ENCODE measurements at places on chromosomes 12 and 14.

GRCh38 chr12:124648710-124649384 is 81.4 kb upstream of the NCOR2 start:
- no peak for DNase-seq

GRCh38 chr12:124613151-124613585 is 45.8 kb upstream of the NCOR2 start:
- DNase-seq = no peak

DNA sequence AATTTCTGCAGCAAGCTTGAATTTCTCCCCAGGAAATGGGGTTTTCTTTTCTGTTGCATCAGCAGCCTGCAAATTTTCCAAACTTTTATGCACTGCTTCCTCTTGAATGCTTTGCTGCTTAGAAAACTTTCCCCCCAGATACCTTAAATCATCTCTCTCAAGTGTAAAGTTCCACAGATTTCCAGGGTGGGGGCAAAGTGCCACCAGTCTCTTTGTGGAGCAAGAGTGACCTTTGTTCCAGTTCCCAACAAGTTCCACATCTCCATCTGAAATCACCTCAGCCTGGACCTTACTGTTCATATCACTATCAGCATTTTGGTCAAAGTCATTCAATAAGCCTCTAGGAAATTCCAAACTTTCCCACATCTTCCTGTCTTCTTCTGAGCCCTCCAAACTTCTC is 241.6 kb upstream of the TMTC1 start:
- no peak for DNase-seq

- peak; percentile 51 for DNase-seq
Observed at GRCh38 chr12:124566997-124567672, at the start of gene NCOR2. NCOR2 (minus strand) TSS chr12:124567612; CDS start chr12:124495251, 72,361 bp downstream.

GRCh38 chr12:53251477-53252348 is 16.4 kb upstream of the ESPL1 start:
- DNase-seq = peak; percentile 76

GRCh38 chr14:77489041-77489440 is 9.6 kb downstream of the ISM2 start:
- no peak for DNase-seq

GRCh38 chr12:1924996-1925683 is 6.7 kb upstream of the CACNA2D4 start:
- DNase-seq = no peak

DNA sequence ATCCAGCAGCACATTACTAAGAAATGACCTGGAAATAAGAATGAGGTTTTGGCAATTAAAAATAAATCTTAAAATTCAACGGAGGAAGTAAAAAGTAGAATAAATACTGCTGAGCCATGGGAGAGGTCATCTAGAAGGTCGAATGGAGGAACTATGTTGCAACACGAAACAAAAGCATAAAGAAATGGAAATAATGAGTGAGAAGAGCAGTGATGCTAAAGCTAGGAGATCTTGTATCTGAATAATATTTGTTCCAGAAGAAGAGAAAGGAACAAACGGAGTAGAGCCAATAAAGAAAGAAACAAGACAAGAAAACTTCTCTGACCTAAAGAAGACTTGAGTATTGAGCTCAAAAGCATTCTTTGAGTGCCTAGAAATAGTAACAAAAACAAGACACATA is 6.6 kb upstream of the KRT7 start:
- no peak for DNase-seq

GRCh38 chr12:5439788-5440300 is 7.9 kb downstream of the NTF3 start:
- DNase-seq = no peak

DNA sequence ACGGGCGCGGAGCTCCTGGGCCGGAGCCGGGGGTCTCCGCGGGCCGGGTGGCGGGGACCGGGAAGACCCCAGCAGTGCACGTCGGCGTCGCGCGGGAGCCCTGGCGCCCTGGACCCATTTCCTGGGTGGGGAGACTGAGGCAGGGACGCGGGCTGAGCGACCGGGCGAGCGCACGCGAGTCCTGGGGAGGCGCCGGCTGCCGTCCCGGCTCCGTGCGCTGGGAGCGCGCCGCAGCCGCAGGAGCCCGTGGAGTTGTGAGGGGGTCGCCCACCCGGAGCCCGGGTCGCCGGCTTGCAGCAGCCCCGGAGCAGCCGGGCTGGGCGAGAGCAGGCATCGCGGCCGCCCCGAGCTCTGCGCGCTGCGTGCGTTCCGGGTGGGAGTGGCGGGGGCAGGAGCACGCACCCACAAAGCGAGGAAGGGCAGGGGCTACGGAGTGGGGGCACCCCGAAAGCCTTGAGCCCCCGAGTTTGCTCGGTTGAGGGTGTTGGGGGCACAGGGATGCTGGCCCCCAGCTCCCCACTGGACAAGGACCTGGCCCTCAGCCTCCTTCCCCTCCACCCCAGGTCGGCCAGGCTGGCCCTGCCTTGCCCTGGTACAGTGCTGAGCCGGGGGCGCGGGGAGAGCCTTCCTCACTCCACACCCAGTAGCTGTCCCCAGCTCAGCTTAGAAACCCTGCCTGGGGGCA is 620 bp downstream of the MMP17 start:
- DNase-seq = no peak

- no peak for DNase-seq
Observed at GRCh38 chr12:45789025-45789424, 59.5 kb downstream of the ARID2 start.

DNA sequence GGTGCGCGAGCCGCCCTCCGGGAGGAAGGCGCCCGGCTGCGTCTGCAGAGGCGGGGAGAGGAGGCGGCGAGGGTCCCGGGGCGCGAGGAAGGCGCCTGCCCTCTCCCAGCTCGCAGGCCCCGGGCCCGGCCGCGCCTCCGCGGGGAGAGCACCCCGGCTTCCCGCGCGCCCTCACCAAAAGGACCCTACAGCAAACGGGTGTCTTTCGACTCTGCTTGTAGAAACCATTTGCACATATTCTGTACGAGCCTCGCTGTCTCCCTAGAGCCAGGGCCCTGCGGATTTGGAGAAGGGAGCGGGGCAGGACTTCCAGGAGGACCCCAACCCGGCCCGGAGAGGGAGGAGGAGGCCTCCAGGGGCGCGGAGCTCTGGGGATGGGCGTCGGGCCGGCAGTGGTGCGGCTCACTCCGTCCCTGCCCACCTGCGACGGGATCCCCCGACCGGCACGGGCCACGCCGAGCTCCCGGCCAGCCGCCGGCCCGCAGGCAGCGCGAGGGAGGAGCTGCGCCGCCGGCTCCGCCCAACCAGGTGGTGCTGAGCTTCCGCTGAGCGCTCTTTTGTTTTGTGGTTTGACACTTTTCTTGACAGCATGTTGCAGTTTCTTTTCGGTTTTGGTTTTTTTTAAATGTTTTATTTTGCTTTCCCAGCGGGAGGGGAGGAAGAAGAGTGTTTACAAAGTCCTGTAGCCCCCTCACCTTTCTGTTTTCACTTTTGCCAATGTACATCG is 103.3 kb upstream of the FKBP4 start:
- DNase-seq = peak; percentile 19

DNA sequence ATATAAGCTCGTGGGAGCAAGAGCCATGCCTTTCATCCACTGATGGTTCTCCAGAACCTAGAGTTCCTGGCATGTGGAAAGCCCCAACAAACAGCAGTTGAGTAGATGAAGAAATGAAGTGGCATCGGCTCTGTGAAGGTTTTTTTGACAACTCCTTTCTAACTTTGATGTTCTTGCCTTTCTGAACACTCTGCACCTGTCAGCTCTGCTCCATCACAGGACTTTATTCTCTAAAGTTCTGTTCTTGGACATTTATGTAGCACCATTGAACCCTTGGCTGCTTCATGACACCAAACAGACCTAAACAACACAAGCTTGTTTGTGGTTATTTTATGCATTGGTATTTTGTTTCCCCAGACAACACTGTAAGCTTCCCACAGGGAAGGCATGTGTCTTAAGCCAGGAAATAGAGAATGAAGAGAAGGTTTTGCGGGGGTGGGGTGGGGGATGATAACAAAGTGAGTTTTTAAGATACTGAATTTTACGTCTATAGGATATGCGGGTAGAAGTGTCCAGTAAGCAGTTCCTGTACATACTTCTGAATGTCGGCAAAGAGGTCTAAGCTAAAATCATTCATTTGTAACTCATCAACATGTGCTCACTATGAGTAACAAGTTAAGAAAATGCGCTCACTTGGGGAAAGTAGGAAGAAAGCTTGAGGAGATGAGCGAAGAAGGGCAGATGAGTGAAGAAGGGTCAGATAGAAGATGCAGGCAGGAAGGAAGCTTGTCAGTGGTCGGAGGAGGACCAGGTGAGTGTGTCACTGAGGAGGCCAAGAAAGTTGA is 146.0 kb upstream of the PLEKHG7 start:
- DNase-seq = no peak

- peak; percentile 87 for DNase-seq
Observed at GRCh38 chr12:9751204-9752144, 9.2 kb downstream of the CD69 start.

GRCh38 chr14:98293576-98293975 is 978.4 kb downstream of the BCL11B start:
- no peak for DNase-seq

- no peak for DNase-seq
Observed at GRCh38 chr12:69007855-69008351, 74.9 kb upstream of the CPM start.

- DNase-seq = no peak
Observed at GRCh38 chr12:123393747-123394146, 9.8 kb downstream of the KMT5A start.

GRCh38 chr14:96653597-96653996 is 143.6 kb upstream of the VRK1 start:
- no peak for DNase-seq

- no peak for DNase-seq
Observed at GRCh38 chr12:24615967-24616411, 332.9 kb downstream of the BCAT1 start.

GRCh38 chr14:42319996-42320395 is 713.3 kb downstream of the LRFN5 start:
- DNase-seq = no peak

GRCh38 chr12:19129486-19130223 is at the start of gene PLEKHA5:
PLEKHA5 (plus strand) TSS chr12:19129733; CDS start chr12:19129800, 67 bp downstream.
- DNase-seq = peak; percentile 52

GRCh38 chr14:60710494-60710893 is 13.7 kb downstream of the SIX4 start:
- no peak for DNase-seq

DNA sequence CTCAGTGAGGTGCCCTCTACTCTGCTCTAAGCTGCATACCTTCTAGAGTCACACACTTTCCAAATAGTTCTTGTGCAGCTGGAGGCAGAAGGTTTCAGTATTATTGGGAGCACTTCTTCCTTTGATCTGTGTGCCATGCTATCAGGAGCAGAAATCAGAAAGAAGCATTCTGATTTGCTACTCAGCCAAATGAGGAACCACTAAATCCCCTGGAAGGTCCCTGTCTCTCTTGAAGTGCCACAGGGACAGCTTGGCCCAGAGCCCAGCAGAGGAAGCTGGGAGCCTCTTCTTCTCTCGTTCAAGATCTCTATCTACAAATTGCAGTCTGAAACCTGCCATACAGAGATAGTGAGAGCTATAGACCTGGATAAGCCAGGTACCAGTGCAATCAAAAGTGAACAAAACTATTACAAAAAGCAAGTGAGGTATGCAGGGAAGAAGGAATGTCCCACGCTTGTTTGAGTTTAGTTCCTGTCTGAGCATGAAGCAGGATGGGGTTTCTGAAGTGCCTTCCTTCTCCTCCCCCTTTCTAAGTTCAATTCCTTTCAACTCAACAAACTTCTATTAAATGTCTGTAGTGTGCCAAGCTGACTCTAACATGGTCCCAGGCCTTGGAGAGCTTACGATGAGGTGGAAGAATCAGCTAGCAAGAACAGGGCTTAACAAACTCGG is 100.9 kb upstream of the PARP11 start:
- peak; percentile 28 for DNase-seq

GRCh38 chr12:19719672-19720071 is 280.4 kb downstream of the AEBP2 start:
- DNase-seq = no peak

DNA sequence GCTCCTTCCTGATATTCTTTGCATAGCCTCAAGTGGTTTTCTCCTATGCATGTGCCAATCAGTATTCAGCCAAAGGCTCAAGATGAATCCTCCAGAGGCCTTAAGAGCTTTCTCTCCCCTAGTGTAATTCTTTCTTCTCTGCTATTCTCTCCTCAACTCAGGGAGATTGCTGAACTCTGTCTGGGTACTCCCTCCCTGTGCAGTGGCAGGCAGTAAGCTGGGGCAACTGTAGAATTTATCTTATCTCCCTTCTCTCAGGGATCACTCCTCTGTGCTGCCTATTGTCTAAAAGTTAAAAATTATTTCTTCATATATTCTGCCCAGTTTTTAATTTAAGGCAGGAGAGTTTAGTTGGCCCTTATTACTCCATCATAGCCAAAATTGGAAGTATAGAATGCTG is 28.5 kb upstream of the RTRAF start:
- DNase-seq = no peak

- no peak for DNase-seq
Observed at GRCh38 chr12:89983622-89984021, 275.0 kb upstream of the ATP2B1 start.

DNA sequence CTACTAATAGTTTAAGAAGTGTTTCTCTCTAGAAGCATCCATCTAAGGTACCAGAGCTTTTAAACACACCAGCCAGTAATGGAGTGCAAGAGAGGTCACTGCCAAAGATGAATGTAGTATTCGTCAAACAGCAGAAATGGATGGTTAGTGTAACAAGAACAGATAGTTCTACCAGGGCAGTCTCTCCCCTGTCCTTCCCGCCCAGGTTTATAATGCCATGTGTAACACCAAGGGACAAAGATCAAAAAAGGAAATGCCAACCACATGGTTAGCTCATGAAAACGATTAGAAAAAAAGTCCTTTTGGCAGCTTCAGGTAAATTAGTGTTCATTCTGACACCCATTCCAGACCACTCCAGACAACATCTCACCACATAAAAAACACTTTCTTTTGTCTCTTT is 100.9 kb downstream of the RPS29 start:
- no peak for DNase-seq

DNA sequence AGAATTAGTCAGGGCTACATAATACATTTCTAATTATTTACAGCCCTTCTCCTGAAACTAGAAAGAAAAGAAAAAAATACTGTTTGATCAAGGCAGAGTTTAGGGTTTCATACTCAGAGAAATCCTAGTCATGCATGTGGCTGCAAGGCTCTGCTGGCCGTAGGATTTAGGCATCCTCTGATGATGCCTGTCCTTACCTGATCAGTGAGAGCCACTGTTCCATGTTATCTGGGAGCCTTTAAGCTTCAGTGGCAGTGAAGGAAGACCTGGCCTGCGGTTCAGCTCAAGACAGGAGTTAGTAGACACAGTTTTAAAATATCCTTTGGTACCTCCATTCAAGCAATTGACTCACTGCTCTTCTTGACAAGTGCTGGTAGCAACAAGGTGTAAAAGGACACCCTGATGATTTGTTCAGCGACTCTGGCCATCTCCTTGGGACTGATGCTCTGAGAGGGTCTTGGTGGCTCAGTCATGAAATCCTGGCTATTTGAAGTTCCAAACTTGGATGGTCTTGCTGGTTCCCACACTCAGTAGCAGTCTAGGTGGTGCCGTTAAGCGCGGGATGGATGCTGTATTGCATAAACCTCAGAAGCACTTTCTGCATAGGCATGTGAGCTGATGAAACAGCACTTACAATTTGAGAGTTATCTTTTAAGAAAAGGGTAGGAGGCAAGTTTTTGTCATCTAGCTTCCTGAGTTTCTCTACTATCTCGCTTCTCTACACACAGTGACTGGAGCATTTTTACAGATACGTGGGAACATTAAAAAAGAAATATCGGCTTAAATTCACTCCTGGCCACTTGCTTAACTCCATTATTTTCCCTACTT is 162.0 kb downstream of the SAMD4A start:
- DNase-seq = no peak

GRCh38 chr12:117408161-117408791 is 46.9 kb upstream of the NOS1 start:
- DNase-seq = no peak

GRCh38 chr12:6345319-6346091 is 3.6 kb upstream of the TNFRSF1A start:
- peak; percentile 77 for DNase-seq

All from CD4-positive, alpha-beta T cell treated with Interferon alpha-2 for 1 hour (primary cell).